Hematopoietic multipotent progenitor cell treated with erythropoietin and hydrocortisone succinate and interleukin-3 and kit ligand, for 15 days (in vitro differentiated cells): ENCODE measurements at places on chromosomes 6 and 20.
A peak's percentile ranks its signal among the peaks of the same experiment; 100 is the strongest.

DNA sequence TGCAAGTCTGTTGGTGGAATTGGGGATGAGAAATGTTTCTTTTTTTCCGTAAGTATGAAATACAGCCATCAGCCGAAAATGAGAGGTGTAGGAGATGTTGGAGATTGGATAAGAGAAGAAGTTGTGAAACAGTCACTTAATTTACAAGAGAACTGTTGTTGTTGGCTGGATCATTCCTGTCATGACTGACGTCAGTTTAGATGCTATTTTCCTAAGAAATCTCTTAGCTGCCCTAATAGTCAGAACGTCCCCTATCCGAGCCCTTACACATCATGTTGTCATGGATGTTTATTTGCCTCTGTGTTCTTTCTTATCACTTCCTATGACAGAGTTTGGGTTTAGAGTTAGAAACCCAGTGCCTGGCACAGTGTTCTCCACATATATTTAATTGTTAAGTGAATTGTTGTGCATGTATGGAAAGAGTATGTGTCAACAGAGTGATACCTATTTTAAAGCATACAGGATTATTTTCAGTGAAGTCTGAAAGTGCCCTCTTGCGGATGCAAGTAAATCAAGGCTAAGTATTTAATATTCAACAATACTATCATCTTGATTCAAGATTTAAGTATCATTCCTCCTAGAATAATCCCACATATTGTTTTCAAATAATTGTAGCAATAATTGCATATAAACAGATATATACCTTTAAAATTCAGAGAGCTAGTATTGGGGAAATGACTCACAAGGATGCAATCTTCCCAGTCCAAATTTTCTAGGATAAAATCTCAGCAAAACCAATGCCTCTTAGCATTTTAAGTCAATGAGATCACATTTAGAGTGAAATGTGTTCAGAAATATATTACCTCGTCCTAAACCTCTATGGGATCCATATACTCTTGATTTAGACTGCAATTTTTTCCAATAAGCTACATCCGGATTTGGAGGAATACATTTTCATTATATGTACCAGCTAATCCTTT lies 309.9 kb upstream of the NOX3 start:
- DNase-seq, result no peak

- DNase-seq, result no peak
Measured at GRCh38 chr20:59831916-59832270, 101.5 kb downstream of the SYCP2 start.

DNA sequence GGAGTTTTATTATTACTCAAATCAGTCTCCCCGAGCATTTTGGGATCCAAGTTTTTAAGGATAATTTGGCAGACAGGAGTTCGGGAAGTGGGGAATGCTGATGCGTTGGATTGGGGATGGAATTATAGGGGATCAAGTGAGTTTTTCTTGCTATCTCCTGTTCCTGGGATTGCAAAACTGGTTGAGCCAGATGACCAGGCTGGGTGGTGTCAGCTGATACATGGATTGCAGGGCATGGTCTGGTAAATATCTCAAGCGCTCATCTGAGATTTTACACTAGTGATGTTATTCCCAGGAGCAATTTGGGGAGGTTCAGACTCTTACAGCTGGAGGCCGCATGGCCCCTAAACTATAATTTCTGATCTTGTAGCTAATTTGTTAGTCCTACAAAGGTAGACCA lies 54.7 kb downstream of the ENPP1 start:
- no peak for DNase-seq

- no peak for DNase-seq
Measured at GRCh38 chr6:57198926-57199636, 23.0 kb downstream of the RAB23 start.

GRCh38 chr20:2109425-2110210 lies 8.0 kb downstream of the STK35 start:
- peak; percentile 54 for DNase-seq

GRCh38 chr6:16555550-16555949 lies 205.7 kb downstream of the ATXN1 start:
- no peak for DNase-seq

DNA sequence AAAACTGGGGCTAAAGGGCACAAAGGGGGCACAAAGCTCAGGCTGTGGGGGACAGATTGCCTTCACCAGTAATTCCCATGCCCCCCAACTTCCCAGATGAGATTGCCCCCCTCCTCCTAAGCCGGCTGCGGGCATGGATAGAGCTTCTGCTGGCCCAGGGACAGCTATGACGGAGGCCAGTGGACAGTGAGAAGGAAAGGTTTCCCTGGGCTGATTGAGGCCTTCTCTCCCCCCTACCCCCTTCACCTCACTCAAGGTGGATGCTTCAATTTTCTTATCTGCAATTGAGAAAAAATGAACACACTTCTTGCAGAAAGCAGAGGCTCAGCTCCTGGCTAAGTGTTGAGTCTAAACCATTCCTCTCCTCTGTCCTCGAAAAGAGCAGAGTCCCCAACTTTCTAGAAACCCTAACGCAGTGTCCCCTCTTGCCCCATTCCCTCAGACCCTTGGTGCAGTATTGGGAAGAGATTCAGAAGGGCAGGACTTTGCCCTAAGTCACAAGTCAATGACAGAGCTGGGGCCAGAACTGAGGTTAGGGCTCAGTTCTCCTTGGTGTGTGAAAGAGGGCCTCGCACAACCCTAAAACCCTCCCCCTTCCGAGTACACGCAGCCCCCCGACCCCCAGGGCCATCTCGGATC lies 808 bp downstream of the SDC4 start:
- DNase-seq, result no peak

GRCh38 chr6:141548966-141549365 lies 583.8 kb upstream of the GJE1 start:
- DNase-seq, result no peak

DNA sequence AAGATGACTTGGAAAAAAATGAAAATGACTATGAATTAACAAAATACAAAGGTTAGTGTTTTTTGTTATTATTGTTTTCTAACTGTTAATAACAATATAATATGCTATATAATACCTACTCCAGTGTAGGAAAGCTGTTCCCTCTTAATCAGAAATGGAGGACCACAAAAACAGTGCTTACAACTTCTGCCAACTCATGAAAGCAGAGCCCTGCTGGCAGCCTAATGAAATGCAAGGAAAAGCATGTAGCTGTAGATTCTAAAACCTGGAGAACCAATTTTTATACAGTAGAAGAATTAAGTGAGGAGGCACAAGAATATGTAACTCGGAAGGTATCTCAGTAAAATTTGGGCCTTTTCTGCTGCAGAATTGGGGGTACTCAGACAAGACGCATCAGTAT lies 29.4 kb downstream of the PHIP start:
- peak; percentile 42 for DNase-seq

- DNase-seq, result no peak
Measured at GRCh38 chr6:10425176-10425974, 10.5 kb upstream of the TFAP2A start.

DNA sequence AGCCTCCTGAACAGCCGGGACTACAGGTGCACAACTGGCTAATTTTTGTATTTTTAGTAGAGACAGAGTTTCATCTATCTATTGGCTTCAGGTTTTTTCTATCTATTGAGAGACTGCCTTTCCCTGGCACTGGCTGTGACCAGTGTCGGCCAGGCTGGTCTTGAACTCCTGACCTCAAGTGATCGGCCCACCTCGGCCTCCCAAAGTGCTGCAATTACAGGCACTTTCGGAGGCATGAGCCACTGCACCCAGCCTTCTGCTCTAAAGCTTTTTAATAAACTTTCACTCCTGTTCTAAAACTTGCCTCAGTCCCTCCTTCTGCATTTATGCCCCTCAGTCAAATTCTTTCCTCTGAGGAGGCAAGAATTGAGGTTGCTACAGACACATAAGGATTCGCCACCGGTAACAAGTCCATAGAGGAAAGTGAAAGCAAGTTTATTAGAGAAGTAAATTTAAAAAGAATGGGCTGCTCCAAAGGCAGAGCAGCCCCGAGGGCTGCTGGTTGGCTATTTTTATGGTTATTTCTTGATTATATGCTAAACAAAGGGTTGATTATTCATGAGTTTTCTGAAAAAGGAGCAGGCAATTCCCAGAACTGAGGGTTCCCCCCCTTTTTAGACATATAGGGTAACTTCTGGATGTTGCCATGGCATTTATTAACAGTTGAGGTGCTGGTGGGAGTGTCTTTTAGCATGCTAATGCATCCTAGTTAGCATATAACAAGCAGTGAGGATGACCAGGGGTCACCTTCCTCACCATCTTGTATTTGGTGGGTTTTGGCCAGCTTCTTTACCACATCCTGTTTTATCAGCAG lies 44.8 kb upstream of the RNGTT start:
- no peak for DNase-seq

GRCh38 chr6:33312361-33313104 lies 1.3 kb downstream of the TAPBP start:
- DNase-seq, result peak; percentile 70

DNA sequence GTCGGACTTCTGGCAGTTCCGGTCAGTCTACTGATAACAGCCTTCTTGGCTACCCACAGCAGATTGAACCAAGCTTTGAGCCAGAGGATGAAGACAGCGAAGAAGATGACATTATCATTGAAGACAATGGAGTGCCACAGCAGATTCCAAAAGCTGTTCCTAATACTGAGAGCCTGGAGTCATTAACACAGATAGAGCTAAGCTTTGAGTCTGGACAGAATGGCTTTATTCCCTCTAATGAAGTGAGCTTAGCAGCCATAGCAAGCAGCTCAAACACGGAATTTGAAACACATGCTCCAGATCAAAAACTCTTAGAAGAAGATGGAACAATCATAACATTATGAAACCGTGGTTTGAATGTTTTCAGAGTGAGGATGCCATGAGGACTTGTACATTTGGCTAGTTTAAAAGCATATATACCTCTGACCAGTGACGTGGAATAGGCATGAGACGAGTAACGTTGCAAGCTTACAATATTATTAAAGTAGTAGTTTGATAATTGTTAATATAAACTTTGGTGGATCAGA lies 18.8 kb downstream of the PARD6B start:
- DNase-seq, result no peak

- no peak for DNase-seq
Measured at GRCh38 chr6:158654498-158654897, 4.6 kb downstream of the SYTL3 start.

DNA sequence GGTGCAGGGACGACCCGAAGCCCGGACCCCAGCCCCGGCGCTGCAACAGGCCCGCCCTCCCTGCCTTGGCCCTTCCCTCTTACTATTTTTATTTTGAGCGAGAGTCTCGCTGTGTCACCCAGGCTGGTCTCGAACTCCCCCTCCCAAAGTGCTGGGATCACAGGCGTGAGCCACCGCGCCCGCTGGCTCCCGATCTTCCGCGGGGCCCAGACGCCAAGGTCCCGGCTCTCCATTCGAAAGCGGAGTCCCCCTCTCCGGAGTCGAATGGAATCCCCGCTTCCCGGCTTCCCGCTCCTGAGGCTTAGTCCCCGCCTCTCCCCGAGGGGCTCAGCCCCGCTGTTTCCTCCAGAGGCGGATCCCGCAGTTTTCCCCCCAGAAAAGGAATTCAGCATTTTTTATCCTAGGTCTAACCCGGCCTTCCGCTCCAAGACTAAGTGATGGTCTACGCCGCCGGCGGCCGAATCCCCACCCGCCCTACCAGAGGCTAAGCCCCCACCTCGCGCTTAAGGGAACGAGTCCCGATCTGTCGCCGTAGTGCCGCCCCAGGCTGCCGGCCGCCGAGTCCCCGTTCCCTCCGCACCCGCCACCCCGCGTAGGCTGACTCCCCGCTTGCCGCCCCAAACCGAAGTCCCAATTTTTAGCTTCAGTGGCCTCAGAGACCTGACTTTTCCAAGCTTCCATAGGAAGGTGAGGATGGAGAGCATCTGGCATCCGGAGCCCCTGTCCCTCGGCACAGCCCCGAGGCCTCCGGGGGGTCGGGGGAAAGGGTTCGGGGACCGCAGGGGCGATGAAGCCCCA lies 11.5 kb upstream of the TMC2 start:
- peak; percentile 25 for DNase-seq

DNA sequence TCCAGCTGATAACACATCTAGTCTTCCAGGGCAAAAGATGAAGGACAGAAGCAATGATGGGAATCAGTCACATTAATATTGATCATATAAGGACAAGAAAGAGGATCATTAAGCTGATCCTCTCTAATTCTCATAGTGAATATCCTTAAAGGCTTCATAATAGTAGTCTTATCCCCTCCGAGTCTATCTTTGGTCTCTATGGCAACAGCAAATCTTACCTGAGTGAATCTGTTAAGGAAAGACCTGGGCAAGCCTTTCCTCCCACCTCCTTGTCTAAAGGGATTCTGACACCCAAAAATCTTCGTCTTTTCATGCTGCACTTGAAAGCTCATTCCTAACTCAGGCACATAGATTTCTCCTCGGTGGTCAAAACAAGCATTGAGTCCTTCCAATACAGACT lies 86.4 kb upstream of the LYRM2 start:
- no peak for DNase-seq

GRCh38 chr6:25874118-25874517 lies at the start of gene SLC17A3:
Gene SLC17A3 (minus strand): TSS chr6:25874243. CDS start chr6:25868387, 5,856 bp downstream.
- DNase-seq, result no peak

- DNase-seq, result no peak
Measured at GRCh38 chr6:81900616-81901015, 148.1 kb upstream of the TENT5A start.

- DNase-seq, result no peak
Measured at GRCh38 chr6:80872199-80872950, 765.9 kb downstream of the BCKDHB start.

DNA sequence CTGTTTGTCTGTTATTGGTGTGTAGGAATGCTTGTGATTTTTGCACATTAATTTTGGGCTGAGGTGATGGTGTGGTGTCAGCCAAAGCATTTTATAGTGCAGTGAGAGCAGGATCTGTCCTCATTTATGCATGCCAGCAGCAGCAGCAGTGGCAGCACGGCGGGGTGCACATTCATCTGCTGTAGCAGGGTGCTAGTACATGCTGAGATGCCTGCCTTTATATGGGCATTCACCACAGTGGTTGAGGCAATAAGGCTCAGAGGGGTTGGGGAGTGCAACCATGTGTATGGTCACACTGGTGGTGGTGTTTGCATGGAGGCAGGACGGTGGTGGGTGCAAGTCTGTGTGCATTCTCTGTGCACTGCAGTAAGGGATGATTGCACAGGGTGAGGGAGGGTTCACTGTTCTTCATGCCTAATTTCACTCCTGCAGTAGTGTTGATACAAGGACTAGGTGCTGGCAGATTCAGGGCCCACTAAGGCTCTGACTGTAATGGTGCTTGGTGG lies 129.3 kb upstream of the SYNCRIP start:
- DNase-seq, result no peak

DNA sequence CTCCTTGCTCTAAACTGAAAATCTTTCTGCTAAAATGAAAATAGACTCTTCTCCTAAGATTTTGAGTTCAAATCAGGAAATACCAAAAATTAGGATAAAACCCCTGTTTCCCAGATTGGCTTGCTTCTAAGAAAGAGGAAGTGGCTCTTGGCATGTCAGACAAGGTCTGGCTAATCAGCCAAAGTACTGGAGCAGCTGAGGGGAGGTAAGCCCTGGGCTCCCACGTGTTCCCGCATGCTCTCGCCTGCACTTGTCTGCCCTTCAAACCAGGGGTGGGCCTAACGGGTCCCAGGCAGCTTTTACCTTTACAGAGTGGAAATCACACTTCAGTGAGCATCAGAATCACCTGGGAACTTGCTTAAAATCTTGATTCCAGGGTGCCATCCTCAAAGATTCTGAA lies 43.2 kb upstream of the GABRR1 start:
- DNase-seq, result no peak

- no peak for DNase-seq
Measured at GRCh38 chr6:140811642-140812041, 1321.1 kb upstream of the GJE1 start.

GRCh38 chr6:131948692-131949619 lies 2.2 kb downstream of the CCN2 start:
- no peak for DNase-seq
